ENCODE measurements at places on chromosomes 6 and 20.

- no peak for DNase-seq
Observed at GRCh38 chr20:38586181-38586525, 5.2 kb downstream of the ADIG start.

DNA sequence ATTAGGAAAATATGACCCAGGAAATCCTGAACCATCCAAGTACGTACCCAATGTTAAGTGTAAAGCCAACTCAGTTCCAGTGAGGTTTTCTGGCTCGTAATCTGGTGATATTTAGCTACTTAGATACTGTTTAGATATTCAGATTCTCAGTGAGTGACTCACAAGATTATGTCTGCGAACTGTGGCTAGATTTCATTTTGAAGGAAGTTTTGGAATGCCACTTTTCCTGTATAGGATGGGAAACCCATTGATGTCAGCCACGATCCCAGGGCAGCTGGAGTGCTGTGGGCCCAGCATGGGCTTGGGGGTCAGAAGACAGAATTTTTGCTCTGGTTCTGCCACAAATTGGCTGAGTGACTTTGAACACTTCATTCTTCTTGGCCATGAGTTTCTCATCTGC, 76.3 kb downstream of the TMEM170B start:
- no peak for DNase-seq

- no peak for DNase-seq
Observed at GRCh38 chr20:38979842-38980241, 17.7 kb downstream of the DHX35 start.

- no peak for DNase-seq
Observed at GRCh38 chr6:137166247-137167098, 7.0 kb downstream of the IL22RA2 start.

GRCh38 chr6:144285798-144286502, 815 bp downstream of the UTRN start:
- no peak for DNase-seq

DNA sequence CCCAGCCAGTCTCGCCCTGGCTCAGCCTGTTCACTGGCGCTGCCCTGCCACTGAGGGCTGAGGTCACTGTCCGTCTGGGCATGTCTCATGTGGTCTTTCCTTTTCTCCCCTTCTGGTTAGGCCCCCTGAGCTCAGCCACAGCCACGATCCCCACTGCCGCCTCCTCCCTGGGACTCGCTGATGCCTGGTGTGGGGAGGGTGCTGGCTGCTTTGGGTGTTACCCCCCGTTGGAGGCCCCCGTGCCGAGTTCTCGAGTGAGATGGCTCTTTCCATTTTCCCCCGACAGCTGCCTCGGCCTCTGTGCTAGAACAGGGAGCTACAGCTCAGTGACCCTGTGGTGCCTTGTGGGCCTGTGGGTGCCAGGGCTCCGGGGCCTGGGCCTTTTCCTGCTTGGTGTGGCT, 14.9 kb upstream of the TCFL5 start:
- no peak for DNase-seq
